ENCODE measurements at places on chromosomes 16 and 17. TPM values are rescaled to one million over a fixed set of nuclear protein-coding genes. Genes with fewer than 3 reads are reported as not detected.
A peak's percentile ranks its signal among the peaks of the same experiment; 100 is the strongest.

Gene AOC2
- total RNA-seq = 2.0 TPM

Gene CHST5
- not detected for total RNA-seq

DNA sequence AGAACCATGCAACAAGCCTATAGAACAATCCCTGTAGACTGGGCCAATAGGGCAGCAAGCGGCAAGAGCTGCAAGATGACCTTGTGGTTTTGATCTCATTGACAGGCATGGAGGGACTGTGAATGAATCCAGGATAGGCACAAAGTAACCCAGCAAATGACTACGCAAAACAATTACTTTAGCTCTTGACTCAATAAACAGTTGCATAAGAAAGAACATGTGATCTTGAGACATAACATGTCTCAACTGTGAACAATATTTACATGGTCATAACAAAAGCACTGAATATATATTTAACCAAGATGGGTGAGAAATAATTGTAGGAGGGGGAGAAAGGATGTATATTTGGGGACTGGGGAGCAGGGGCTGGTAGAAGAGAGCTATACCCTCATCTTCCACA is 313.7 kb upstream of the CDH5 start:
- no peak for DNase-seq

DNA sequence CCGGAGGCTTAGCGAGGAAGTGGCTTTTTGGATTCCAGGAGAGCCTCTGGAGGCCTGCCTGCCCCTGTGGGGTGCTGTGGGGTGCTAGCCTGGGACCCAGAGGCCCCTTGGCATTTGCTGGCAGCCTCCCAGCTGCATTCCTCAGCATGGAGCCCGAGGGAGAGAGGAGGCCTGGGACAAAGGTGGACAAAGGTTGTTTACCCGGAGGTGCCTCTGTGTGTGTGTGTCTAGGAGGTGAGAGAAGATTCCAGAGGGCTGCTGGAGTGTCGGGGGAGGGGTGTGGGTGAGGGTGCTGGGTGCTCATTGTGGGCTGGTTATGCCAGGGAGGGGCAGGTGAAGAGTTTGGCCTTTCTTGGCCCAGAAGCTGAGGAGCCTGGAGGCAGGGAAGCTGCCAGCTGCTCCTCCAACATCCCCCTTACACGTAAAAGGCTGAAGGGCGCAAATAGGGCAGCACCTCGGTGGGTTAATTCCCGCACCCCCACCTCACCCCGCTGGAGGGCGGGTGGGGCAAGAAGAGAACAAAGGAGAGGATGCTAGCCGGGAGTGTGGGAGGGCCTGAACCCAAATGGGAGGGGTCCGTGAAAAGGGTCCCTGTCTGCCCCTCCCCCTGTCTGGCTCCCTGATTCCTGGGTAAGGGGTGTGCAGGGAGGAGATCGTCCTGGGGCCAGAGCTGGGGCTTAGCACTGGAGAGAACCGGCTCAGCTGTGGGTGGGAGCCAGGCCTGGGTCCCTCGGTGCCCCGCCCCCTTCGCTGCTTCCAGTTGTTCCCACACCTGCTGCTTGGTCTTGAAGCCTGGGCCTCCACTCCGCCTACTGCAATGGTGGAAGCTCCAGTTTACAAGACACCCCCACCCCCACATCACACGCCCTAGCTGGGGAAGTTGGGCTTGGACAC is 9.9 kb downstream of the HEXIM2 start:
- DNase-seq = peak; percentile 60

Gene MT1F
- 878 TPM for total RNA-seq

DNA sequence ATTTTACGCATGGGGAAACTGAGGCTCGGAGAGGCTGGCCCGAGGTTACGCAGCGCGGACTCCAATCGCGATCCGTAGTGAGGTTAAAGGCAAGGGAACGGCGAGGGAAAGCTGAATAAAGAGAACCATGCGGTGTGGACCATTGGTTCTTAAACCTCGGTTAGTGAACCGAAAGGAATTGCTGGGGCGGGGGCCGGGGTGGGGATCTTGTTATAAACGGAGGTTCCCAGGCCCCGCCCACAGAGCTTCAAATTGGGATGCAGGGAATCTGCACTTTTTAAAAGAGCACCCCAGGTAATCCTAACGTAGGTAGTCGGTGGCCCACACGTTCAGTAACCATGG is 524 bp downstream of the IQCK start:
- no peak for DNase-seq

DNA sequence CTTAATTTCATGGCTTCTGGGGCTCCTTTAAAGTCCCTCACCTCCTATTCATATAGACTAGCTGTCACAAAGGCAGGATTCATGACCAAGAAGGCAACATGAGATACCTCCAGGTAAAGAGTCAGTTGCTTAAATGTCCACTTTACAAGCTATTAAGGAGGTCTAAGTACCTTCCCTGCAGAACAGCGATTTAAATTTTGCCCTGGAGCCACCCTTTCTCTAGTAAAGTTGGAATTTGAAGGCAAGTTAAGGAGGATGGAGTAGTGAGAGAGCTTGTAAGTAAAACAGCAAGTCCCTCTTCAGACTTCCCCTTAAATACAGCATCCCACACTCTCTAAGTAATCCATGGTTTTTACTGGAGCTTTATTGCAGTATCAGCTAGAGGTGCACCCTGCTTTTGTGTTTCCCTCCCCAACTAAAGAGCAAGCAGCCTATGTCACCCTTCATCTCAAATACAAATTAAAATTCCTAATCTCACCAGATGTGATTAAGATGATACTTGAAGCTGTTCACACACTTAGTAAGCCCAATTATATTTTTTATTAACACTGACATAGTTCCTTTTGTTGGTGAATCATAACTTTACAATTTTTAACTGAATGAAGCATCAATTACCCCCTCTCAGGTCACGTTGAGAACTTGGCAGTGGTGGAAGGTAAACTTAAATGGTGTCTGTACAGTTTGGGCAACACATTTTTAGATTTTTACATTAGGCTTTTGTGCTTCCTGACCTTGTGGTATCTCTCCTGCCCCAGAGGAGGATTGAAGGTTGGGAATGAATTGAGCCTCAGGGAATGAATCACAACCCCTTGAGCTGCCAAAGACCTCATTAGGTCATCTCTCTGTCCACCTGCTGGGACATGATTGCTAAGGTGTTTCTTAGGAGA is 108.9 kb downstream of the TANGO6 start:
- DNase-seq = no peak

- DNase-seq = no peak
Measured at GRCh38 chr16:68851601-68852000, 8.3 kb downstream of the TANGO6 start.

DNA sequence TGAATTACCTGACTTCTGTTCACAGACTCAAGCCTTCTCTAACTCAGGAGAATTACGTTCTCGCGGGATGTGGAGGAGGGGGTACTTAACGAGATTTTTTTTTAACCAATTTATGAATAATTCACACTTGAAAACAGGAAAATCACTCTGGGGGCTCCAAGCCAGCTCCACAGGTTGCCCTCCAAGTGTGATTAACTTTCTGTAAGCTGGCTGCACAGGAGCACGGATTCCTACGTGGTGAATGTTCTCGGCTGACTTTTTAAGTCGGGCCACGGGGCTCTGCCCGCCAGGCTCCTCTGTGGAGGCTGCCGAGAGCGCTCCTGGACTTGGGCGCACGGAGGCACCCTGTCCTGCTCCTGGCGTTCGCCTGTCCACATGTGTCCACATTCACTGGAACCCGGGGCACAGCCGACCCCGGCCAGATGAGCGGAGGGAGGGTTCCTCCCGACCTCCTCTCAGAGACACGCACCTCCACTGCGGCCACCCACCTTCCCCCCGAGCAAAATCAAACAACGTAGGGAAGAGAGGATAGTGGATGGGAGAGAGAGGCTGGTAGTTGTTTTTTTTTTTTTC is 147.1 kb upstream of the CHMP6 start:
- no peak for DNase-seq

GRCh38 chr16:57617604-57618111 is 10.8 kb upstream of the ADGRG1 start:
- DNase-seq = no peak

Gene LAT
- total RNA-seq = 2.8 TPM

All from right lobe of liver (tissue), 6 donors.